Fibroblast of lung (primary cell): ENCODE measurements at places on chromosomes 1 and 21. TPM values are rescaled to one million over a fixed set of nuclear protein-coding genes. Genes with fewer than 3 reads are reported as not detected.

Gene CAPN8
- total RNA-seq: not detected in 2 replicates

Gene LMOD1
- 20.5 and 36.3 TPM in 2 replicates for total RNA-seq

Gene PDZK1IP1
- not detected in 2 replicates for total RNA-seq

Gene KCTD3
- total RNA-seq: 59.1 and 76.0 TPM in 2 replicates

Gene DIO1
- not detected in 2 replicates for total RNA-seq
